ENCODE measurements at places on chromosomes 16 and 17. TPM values are rescaled to one million over a fixed set of nuclear protein-coding genes. Genes with fewer than 3 reads are reported as not detected.

The ZPBP2 gene
- not detected for total RNA-seq

The MNT gene
- 21.7 TPM for total RNA-seq

The PPL gene
- total RNA-seq, result 0.27 TPM

The IRX6 gene
- not detected for total RNA-seq

The EXOC3L1 gene
- 0.13 TPM for total RNA-seq

The DNAAF8 gene
- 1.5 TPM for total RNA-seq

The EVI2A gene
- total RNA-seq, result 2.1 TPM

The CCR7 gene
- not detected for total RNA-seq

The CFAP97D1 gene
- total RNA-seq, result not detected

The C16orf74 gene
- 11.1 TPM for total RNA-seq

The SUPT6H gene
- total RNA-seq, result 66.9 TPM

The PDILT gene
- not detected for total RNA-seq

The RPS15A gene
- 1,656 TPM for total RNA-seq

The CHAD gene
- not detected for total RNA-seq

The CD300LF gene
- not detected for total RNA-seq

The CLEC16A gene
- total RNA-seq, result 14.2 TPM

The CCDC92B gene
- not detected for total RNA-seq

The IRF8 gene
- 0.27 TPM for total RNA-seq

The C16orf92 gene
- total RNA-seq, result not detected

The CPHXL gene
- not detected for total RNA-seq

The EVPL gene
- 0.03 TPM for total RNA-seq

The CHP2 gene
- total RNA-seq, result not detected

The TMEM132E gene
- not detected for total RNA-seq

The TMEM204 gene
- total RNA-seq, result not detected

The SLC46A1 gene
- total RNA-seq, result 9.2 TPM

The ITGAD gene
- total RNA-seq, result 0.19 TPM

The ALDH3A2 gene
- total RNA-seq, result 53.2 TPM

The KRTAP3-2 gene
- total RNA-seq, result not detected

The SSTR5 gene
- not detected for total RNA-seq

The PIRT gene
- not detected for total RNA-seq

The SLC6A4 gene
- total RNA-seq, result not detected

The GIT1 gene
- total RNA-seq, result 54.1 TPM

The ABCC12 gene
- total RNA-seq, result not detected

The KCNJ12 gene
- total RNA-seq, result 1.9 TPM

The MAP2K6 gene
- total RNA-seq, result 5.2 TPM

The TAC4 gene
- total RNA-seq, result 1.2 TPM

The CD79B gene
- not detected for total RNA-seq

The ANKFY1 gene
- total RNA-seq, result 21.0 TPM

The CDRT15L2 gene
- total RNA-seq, result not detected

The NPB gene
- 0.11 TPM for total RNA-seq

The CCDC40 gene
- 8.1 TPM for total RNA-seq

The ZMYND15 gene
- 0.27 TPM for total RNA-seq

The MIEF2 gene
- total RNA-seq, result 8.5 TPM

The MRC2 gene
- 52.9 TPM for total RNA-seq

The CCL8 gene
- not detected for total RNA-seq

The FOXL1 gene
- 3.9 TPM for total RNA-seq

The TP53TG3C gene
- total RNA-seq, result 1.1 TPM

The GALK1 gene
- total RNA-seq, result 54.3 TPM

The DNAH9 gene
- total RNA-seq, result 14.9 TPM

The MPP3 gene
- 19.9 TPM for total RNA-seq

The USP7 gene
- 56.0 TPM for total RNA-seq

The ANKS4B gene
- total RNA-seq, result not detected

All from A375 (cell line).